CD4-positive, alpha-beta T cell treated with Interleukin-15 for 4 hours (primary cell): ENCODE measurements at places on chromosomes 4 and X.

GRCh38 chr4:153705743-153706468 is 21.8 kb downstream of the TLR2 start:
- DNase-seq: no peak

DNA sequence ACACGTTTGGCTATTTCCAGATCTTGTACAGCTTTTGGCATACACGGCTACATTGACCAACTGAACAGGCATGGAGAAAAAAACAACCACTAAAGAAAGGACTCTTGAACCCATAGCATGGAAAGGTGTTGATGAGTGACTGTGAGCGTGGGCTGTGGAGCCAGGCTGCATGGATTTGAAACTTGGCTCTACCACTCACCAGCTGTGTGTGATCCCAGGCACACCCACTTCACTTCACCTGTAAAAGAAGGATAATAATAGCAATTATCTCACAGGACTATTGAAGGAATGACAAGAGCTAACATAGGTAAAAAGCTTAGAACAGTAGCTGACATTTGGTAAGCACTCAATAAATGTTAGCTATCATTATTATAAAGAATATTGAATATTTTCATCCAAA is 301.7 kb upstream of the CPEB2 start:
- no peak for DNase-seq

DNA sequence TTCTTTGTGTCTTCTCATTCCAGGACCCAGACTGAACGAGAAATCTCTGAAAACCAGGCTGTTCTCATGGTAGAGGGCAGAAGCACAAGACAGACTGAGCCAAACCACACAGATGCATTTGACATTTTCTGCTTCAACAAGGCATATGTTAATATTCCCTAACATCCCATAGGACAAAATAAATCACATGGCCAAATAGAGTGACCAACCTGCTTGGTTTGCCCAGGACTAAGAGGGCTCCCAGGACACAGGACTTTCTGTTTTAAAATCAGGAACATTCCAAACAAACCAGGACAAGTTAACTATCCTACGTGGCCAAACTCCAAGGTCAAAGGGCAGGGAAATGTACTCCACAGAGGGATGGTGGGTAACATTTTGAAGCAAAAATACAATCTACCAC is 11.7 kb downstream of the CTPS2 start:
- no peak for DNase-seq

- DNase-seq: no peak
These were observed 181.0 kb downstream of the AASDH start for GRCh38 chr4:56206258-56206657.

- DNase-seq: no peak
These were observed 30.0 kb upstream of the FGG start for GRCh38 chr4:154642373-154643009.

DNA sequence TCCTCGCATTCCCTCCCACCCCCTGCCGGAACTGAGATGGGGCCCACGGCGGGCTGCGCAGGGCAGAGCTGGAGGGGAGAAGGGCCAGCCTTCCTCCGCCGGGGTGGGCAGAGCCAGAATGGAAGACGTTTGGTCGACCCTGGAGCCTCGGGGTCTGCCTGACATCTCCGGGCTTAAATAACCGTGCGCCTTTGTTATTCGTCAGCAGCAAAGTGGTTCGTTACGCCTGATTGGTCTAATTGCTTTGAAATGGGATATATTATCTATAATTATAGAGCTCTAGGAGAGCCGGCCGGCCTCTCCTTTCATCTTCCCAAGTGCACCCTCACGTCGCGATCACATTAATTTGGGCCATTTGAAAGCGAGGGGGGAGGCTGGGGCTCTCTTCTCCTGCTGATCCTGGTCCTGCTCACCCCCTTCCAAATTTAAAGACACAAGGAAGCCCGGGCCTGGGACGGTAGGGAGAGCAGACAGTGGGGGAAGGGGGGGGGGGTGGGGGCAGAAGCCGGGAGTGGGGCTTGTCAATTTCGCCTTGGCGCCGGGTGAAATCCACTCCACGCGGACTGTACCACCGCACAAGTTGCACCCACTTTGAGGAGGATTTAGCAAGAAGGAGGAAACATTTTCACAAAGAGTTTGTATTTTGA is 4.7 kb upstream of the MSX1 start:
- DNase-seq: no peak
